ENCODE measurements at places on chromosomes 3 and 15.

- no peaks in the 10 kb centered on the region for H3K36me3 ChIP-seq
- H3K4me3 ChIP-seq, result no peak overlapping the region
- DNase-seq, result no peak
Observed at GRCh38 chr3:89571707-89572106, 464.3 kb downstream of the EPHA3 start.

DNA sequence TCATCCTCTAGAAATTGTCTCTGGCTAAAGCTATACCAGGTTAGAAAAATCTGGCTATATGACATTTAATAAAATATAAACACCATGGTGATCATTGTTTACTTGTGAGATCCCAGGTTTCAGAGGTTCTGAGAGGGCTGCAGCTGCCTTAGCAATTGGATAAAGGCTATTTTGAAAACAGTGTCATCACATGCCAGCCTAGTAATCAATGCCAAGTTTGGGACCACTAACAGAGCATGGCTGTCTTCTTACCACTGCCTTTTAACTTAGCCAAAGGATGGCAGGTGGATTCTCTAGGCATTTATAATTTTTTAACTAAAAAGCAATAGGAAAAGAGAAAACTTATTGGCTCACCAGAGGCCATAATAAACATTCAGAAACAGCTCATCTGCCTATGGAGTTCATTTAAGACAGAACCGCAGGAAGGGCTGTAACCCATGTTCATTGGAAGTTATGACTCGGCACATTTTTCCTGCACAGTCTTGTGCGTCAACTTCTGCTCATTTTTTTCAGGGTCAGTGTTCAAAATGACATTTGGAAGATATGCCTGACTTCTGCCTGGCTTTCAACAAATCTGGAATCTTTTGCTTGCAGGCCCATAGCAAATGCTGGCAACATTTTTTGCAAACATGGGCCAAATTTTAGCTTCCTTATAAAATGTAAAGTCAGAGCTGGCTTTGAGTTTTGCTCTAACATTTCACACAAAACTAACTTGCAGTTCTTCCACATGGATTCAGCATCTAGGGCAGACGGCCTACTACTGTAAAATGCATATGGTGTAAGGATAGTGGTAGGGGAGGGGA is 476.0 kb upstream of the TBL1XR1 start:
- no peak overlapping the region for H3K4me3 ChIP-seq
- H3K27me3 ChIP-seq, result no peaks in the 10 kb centered on the region
- no peaks in the 10 kb centered on the region for H3K36me3 ChIP-seq
- DNase-seq, result no peak

GRCh38 chr3:150544726-150545125 is 1.6 kb downstream of the SERP1 start:
- no peaks in the 10 kb centered on the region for H3K4me1 ChIP-seq
- H3K27me3 ChIP-seq, result no peaks in the 10 kb centered on the region
- H3K36me3 ChIP-seq, result no peaks in the 10 kb centered on the region
- DNase-seq, result no peak
- H3K27ac ChIP-seq, result no peak overlapping the region

DNA sequence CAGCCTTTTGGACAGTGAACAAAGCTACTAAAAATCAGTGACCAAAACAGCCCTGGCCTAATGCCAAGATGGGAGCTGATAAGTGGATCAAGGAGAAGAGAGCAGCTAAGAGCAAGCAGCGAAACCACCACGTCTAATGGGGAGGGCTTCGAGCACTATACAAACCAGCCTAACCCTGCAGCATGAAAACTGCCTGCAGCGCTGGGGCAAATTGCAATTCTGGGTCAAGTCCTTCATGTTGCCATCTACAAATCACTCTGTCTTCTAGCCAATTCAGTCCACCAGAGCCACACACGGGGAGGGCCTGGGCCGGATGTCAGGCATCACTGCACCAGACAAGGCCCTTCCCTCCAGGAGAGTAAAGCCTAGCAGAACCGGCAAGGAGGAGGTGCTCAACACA is 30.5 kb upstream of the SPATA12 start:
- no peaks in the 10 kb centered on the region for H3K27me3 ChIP-seq
- no peak overlapping the region for H3K4me3 ChIP-seq
- H3K4me1 ChIP-seq, result no peaks in the 10 kb centered on the region
- no peak overlapping the region for H3K27ac ChIP-seq
- H3K36me3 ChIP-seq, result no peaks in the 10 kb centered on the region

DNA sequence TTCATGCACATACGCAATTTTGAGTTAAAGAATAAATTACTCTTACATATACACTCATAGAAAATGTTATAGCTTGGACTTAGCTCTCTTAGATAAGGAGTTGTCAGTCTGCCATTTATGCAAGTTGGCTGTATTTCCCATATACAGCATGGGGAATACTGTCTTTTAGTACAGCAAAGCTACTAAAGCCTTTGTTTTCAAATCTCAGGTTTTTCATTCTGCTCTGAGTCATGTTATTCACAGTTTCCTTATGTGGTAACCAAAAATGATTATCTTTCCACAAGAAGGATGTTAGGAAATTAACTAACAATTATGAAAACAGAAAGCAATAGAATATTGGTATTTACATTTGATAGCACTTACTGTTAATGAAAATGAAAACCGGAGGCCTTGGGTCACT is 4.3 kb upstream of the TIPARP start:
- H3K27me3 ChIP-seq, result no peaks in the 10 kb centered on the region
- H3K4me3 ChIP-seq, result no peak overlapping the region
- H3K36me3 ChIP-seq, result no peaks in the 10 kb centered on the region
- no peak overlapping the region for H3K27ac ChIP-seq

- no peaks in the 10 kb centered on the region for H3K36me3 ChIP-seq
- H3K27ac ChIP-seq, result no peak overlapping the region
- peak overlapping the region; percentile 78 for H3K4me3 ChIP-seq
- peak; percentile 47 for DNase-seq
- H3K4me1 ChIP-seq, result peaks cover 3% of the 10 kb centered on the region
Observed at GRCh38 chr3:107525644-107526305, 3.0 kb downstream of the BBX start.

GRCh38 chr15:48993380-48993779 is 29.7 kb upstream of the SHC4 start:
- DNase-seq, result no peak
- H3K36me3 ChIP-seq, result peaks cover 1% of the 10 kb centered on the region
- no peak overlapping the region for H3K27ac ChIP-seq
- H3K4me1 ChIP-seq, result no peaks in the 10 kb centered on the region

DNA sequence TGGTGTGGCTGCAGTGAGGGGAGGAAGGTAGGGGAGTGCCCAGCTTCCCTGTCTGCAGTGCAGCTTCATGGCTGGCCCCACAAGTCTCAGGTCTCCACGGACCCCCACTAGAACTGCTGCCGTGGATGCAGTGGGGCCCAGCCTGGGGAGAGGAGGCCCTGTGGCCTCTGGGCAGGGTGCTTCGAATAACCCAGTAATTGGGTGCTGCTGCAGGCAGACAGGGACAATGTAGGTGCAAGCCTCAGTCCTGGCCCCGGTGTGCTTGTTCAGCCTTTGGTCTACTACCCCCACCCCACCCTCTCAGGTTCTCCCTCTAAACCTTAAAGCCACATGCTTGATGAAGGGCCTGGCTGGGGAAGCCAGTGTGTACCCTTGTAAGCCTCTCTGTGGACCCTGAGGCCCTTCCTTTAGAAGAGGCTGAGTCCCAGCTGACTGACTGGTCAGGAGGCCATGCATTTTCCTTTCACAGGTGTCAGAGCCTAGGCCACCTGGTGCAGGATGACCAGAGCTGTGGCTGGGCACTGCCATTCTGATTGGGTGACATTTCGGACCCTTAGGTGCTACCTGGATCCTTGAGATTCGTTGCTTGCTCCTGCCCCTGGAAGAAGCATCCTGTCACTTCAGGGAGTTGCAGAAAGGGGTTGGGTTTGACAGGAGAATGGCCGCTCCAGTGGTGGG is 21.1 kb upstream of the EXOG start:
- H3K27ac ChIP-seq, result no peak overlapping the region
- H3K4me3 ChIP-seq, result no peak overlapping the region
- H3K36me3 ChIP-seq, result peaks cover 2% of the 10 kb centered on the region
- H3K4me1 ChIP-seq, result no peaks in the 10 kb centered on the region
- H3K27me3 ChIP-seq, result no peaks in the 10 kb centered on the region

DNA sequence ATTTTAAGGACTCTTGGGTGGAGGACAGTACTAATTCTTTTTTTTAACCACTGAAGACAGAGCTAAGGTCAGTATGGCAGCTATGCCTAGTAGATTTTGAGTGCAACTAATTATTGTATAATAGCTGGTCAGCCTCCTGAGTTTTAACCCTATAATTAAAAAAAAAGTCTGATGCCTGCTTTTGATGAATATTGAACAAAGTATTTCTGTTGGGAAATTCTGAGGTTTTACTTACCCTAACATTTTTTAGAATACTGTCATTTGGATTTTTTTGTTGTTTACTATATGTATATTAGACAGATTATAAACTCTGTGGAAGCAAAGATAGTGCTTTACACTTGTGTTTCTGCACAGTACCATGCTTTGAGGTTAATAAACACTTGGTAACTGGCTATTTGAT is 20.8 kb downstream of the TCF12 start:
- no peaks in the 10 kb centered on the region for H3K36me3 ChIP-seq
- no peaks in the 10 kb centered on the region for H3K27me3 ChIP-seq
- DNase-seq, result no peak
- no peak overlapping the region for H3K27ac ChIP-seq

DNA sequence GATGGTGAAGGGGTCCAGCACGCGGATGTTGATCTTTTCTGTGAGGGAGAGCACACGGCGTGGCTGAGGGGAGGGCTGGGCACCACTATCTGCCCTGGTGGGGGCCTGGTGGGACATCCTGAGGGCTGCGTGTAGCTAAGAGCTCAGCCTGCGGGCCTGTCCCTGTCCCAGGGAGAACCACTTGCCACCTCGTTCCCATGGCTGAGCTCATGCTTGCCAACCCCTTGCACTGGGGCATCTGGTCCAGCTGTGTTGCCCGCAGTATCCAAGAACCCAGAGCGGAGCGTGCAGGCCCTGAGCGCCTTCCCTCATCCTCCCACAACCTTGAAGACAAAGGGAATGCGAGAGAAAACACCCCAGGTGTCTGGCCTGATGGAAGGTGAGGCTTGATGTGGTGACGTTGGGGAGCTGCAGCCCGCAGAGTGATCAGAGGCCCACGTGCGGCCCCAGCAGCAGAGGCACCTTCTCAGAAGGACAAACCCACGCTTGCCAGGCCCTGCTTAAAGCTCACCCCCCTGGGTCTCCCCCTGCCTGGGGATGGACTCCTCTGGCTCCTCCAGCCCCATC is 28.9 kb downstream of the TKT start:
- H3K36me3 ChIP-seq, result peaks cover 51% of the 10 kb centered on the region
- no peaks in the 10 kb centered on the region for H3K4me1 ChIP-seq
- DNase-seq, result no peak

All from mesendoderm (in vitro differentiated cells).